ENCODE measurements at places on chromosomes 12 and 14.

DNA sequence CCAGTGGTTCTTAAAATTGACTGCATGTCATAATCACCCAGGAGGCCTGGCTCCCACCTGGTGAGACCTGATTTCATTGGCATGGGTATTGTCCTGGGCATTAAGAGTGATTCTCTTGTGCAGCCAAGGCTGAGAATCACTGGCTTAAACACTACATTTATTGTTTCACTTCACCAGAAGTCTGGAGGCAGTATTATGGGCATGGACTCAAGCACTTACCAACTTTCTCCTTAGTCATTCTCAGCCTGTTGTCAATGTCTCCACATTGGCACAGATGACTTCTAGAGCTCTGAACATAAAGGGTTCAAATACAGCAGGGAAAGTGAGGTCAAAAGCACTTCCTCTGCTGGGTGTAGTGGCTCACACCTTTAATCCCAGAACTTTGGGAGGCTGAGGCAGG, 25.6 kb upstream of the GCH1 start:
- DNase-seq, result no peak

GRCh38 chr12:87150969-87151662, 878.1 kb downstream of the C12orf50 start:
- no peak for DNase-seq

DNA sequence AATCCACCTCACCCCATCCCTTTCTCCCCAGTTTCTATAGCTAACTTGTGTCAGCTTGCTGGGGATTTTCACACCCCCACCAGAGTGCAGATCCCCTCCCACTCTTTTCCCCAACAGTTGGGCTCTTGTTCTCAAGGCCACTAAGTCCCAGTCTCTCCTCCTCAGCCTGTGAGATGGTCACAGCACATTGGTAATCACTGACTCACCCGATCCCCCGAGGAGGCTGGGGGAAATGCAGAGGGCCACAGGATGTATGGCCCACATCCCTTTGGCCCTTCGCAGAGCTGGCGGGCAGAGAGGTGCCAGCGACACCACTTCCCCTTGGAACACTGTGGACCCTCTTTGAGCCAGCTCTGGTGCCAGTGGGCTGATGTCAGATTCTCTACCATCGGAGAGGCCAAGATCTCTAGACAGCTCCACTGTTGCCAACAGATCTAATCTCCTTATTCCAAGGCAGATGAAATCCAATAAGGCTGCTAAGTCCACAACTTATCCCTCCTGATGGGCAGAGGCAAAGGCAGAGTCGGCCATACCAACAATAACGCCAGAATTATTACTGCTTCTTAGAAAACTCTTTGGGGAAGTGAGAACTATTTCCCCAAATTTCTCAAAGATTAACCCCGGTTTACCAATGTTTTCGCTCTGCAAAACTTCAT, 1.6 kb downstream of the FMNL3 start:
- DNase-seq, result no peak

DNA sequence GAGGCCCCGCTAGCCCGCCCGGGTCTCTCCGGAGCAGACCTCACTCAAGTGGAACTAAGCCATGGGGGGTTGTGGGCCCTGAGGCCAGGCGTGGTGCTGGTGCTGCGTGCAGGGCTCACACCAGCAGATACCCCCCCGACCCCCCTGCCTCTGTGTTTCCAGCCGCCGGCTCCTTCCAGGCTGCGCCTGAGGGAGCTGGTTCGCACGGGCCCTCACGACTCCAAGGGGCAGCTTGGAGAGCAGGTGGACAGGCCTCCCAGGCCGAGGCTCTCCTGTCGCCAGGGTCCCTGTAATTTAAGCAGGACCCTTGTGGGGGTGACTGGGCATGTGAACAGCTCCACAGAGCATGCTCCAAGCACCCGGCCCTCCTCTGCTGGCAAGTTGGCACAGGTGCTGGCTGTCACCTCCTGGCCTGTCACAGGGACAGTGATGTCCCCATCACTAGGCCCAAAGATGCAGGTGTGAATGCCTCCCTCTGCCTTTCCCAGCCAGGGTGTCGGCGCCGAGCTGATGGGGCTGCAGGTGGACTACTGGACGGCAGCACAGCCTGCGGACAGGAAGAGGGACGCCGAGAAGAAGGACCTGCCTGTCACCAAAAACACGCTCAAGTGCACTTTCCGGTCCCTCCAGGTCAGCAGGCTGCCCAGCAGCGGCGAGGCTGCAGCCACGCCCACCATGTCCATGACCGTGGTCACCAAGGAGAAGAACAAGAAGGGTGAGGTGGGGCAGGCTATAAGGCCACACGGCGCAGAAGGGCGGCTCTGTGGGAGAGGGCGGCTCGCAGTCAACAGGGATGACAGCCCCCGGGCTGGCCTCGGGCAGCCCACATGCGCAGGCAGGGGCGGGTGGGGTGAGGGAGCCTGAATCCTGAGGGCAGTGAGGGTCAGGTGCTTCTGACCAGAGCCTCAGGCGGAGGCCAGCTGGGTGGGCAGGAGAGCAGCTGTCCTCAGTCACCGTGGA, 5.9 kb upstream of the TEX22 start:
- no peak for DNase-seq

DNA sequence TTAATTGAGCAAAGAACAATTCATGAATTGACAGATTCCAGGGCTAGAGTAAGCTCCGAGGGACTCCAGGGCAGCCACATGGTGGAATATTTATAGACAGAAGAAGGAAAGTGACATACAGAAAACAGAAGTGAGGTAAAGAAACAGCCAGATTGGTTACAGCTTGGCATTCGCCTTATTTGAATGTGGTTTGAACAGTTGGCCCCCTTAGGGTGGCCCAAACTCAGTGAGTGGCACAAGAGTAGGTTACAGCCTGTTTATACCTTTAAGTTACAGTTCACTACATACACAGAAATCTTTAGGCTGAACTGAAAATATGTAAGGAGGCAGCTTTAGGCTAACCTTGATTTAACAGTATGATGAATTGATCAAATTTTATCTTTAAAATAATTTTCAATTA, 174.5 kb upstream of the CNOT2 start:
- no peak for DNase-seq

DNA sequence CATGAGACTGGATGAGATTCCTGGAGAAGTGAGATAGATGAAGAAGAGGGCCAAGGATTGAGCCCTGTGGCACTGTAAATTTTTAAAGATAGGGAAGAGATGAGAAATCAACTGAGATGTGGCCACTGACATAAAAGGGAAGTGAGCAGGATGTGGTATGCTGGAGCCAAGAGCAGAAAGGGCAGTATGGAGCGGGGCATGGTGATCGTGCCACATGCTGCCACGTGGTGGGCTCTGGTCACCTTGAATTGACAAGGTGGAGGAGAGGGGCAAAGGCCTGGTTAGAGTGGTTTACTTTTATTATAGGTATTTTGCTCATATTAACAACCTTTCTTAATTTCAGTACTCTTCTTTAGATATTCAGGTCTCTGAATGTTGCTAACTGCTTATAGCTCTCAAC, 257.9 kb downstream of the NEDD1 start:
- no peak for DNase-seq

DNA sequence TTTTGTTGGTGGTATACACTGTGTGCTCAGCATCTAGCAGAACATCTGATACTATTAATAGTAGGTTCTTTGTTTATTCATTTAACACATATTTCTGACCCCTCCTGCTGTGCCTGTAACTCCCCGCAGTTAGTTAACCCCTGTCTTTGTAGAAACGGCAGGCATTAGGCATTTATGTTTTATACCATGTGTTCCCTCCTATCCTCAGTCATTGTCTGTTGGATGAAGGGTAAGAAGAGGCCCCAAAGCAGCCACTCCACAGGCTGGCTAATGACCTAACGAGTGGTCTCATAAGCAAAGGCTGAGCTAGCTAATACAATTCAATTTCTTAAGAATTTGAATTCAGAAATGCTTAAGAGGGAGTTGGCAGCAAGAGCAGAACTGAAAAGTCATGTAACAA, 170.8 kb downstream of the TMX1 start:
- DNase-seq, result no peak

DNA sequence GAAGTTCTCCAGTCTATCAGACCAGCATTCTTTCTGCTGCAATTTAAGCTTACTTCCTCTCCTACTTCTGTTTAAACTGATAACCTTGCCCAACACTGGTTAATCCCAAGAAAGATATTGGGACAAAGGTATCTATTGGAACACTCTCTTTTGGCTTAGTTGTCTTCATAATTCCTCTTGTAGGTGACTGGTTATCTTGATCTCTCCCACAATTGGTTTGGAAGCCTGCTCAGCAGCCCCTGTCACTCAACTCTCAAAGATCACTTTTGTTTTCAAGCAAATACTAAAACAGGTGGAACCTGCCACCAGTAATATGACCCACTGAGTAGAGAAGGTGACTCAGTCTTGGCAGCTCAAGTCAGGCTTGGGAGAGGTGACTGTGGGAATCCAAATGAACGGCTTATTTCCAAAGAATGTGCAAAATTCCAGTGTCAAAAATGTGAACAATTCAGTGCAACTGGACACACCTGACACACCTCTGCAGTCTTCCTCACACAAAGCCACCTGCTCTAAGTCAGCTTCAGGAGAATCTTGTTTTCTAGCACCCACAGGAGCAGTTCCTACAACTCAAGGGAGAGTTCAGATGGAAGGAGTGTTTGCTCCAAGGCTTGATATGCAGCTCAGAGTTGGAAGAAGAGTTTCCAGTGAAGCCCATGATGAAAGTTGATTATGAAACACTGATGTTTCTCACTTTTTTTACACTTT, 83.2 kb upstream of the SLC38A2 start:
- no peak for DNase-seq

- DNase-seq, result no peak
Measured at GRCh38 chr14:76613616-76614015, 147.7 kb upstream of the VASH1 start.

GRCh38 chr14:67837011-67837624, 17.5 kb downstream of the RAD51B start:
- peak; percentile 53 for DNase-seq

DNA sequence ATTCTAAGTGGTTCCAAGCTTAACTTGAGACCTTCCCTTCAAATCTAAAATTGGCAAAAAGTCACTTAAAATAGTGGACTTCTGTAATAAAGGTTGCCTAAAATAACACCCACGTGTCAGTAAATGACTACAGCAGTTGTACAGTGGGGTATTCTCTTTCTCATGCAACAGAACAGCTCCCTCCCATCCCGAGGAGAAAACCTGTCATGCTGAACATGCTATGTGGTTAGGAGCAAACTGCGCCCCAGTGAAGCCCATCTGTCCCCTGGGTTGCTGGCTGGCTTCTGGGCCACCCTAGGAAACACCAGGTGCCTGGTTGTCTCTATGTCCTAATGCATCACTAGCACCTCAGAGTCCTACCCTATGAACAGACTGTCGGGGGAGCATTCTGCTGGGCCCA, 2.7 kb downstream of the BTBD6 start:
- no peak for DNase-seq

- DNase-seq, result no peak
Measured at GRCh38 chr12:107503129-107503855, 182.3 kb upstream of the PWP1 start.

GRCh38 chr12:70845268-70845667, 75.3 kb downstream of the PTPRR start:
- no peak for DNase-seq

DNA sequence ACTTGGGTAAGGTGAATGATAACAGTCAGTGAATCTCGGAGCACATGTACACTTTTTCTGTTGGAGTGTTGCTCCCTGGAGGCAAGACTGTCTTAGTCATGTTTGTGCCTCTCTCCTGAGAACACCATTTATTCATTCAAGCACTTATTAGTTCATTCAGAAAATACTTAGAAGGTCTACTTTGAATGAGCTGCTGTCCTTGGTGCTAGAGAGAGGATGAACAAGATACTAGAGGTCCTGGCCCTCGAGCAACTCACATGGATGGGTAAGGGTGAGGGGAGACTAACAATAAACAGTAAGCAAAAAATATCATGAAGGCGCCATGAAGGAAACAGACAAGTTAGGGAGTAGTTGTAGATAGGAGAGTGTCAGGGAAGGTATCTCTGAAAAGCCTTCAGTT, 17.1 kb upstream of the SAMD4A start:
- DNase-seq, result no peak

GRCh38 chr12:65769880-65770279, 54.4 kb upstream of the HMGA2 start:
- DNase-seq, result no peak

GRCh38 chr14:35390577-35391387, 13.8 kb downstream of the NFKBIA start:
- no peak for DNase-seq

GRCh38 chr12:89695100-89695499, 13.5 kb downstream of the ATP2B1 start:
- DNase-seq, result no peak

DNA sequence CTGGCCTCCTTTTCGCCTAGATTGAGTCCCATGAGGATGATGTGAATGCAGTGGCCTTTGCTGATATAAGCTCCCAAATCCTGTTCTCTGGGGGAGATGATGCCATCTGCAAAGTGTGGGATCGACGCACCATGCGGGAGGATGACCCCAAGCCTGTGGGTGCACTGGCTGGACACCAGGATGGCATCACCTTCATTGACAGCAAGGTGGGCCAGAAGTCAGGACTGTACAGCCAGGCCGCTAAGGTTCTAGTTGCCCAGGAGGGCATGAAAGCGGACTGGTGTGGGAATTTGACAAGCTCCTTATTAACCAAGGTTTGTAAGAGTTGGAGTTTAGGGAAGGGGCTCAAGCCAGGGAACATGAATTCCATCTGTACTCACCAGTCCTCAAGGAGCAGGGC, 4.9 kb upstream of the NRL start:
- no peak for DNase-seq

DNA sequence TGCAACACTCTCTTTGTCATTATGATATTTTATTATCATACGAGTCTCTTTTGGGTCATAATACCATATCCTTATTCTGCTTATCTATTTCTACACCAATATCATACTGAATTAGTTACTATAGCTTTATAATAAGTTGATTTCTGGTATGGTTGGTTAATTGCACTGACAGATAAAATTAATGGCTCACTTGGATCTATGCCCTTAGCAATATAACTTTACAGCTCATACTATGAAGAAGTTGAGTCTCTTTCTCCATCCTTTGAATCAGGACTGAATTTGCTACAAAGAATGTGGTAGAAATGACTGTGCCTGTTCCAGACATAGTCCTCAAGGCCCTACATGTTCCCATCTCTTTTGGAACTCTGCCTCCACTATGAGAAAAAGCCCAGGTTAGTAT, 139.7 kb upstream of the DYRK2 start:
- DNase-seq, result no peak

- DNase-seq, result no peak
Measured at GRCh38 chr12:89372584-89373370, 20.5 kb upstream of the DUSP6 start.

DNA sequence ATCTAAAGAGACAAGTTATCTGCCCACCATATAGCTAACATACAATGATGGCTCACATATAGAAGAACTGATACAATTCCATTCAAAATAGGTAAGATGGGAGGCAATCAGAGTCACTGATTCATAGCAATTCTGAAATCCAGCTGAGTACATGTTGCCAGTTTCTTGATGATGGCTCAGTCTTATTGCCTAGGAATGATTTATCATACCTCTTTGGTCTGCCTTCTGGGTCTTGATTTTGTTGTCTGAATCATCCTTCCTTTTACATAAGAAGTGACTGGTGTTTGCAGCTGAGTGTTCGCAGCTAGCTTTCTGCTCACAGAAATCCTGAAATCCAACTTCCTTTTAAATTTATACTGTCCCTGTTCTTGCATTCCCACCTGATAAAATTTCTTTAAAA, 463.2 kb upstream of the MGAT4C start:
- DNase-seq, result no peak
